G401 (cell line): ENCODE measurements at places on chromosomes 3 and 15.

GRCh38 chr3:149388531-149389417 is 11.3 kb upstream of the TM4SF1 start:
- no peak for DNase-seq

DNA sequence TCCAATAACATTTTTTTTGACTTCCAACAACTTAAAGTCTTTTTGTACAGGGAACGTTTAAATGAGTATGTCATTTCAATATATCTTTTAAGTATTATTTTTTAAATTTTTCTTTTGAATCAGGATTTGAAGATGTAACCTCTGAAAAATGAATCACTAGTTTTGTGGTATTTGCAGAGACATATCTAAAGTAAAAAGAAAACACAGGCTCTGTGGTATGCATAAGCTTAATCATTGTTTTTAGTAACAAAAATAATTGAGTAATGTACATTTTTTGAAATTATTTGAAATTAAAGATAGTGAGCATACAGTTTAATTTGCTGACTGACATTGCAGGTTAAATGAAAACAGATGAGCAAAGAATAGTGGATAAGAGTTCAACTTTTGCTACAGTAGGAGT is 531.3 kb downstream of the ROBO1 start:
- no peak for DNase-seq

GRCh38 chr3:143081844-143082778 is 37.5 kb upstream of the CHST2 start:
- DNase-seq, result no peak

DNA sequence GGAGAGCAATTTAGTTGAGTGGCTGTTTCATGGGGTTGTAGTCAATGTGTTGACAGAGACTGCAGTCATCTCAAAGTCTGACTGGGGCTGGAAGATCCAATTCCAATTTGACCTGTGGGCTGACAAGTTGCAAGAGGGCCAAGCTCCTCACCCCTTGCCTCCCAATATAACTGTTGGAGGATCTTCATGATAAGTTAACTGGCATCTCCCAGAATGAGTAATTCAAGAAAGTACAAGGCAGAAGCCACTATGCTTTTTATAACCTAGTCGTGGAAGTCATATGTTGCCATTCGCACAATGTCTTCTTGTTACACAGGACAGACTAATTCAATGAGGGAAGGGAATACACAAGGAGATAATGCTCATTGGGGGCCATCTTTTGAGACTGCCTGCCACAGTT is 29.1 kb downstream of the GPR15 start:
- no peak for DNase-seq

DNA sequence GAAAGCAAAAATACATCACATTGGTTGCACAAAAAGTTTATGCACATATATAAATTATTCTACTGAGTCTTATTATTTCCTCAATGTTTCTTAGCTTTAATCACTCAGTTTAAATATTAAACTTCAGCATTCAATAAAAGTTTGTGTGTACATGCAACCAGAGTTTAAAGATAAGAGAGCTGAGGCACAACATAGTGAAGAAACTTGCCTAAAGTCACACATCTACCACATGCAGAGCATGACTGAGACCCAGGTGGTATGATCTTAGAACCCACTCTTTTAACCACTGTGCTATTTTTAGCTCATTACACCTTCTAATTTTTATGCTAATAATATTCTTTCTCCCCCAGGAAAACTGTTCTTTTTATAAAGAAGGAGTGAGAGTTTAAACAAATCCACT is 96.1 kb upstream of the GOLIM4 start:
- no peak for DNase-seq

DNA sequence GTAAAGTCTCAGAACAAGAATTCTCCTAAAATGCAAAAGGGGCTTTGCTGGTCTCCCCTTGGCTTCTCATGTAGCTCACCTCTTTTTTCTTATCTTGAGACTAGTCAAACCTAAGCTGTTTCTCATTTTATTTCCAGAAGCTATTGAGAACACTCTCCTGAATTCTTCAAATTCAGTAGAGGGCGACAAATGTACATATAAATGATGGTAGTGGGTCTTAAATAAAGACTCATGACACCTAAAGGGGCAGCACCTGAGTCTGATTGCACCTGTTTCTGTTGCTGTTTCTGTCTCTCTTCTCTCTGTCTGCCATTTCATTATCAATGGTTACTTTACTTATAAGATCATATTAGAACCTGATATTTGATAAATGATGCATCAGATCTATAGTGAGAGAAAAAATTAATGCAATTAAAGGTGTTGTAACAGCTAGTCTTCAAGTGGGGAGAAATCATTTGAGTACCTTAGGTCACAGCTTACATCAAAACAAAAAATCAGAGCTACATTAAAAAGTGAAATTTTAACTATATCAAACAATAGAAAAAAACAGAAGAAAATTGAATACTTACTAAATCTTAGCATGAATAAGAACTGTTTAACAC is 7.0 kb downstream of the ADIPOQ start:
- peak; percentile 15 for DNase-seq

DNA sequence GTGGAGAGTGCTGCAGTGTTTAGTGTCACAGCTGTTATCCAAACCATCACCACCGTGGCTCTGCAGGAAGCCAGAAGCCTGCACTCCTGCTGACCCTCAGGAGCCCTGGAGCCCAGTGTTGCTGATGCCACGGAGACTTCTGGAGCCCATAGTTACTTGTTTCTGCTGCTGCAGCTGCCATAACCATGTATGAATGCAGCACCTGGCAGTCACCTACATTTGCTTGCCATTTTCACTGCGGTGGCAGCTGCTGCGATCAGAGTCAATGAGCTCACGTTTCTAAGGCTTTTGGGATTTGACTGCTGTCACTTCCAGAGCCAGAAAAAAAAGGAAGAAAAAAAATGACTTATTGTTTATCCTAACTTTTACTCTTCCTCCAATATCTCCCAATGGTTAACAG is 299.2 kb upstream of the THRB start:
- DNase-seq, result no peak

- DNase-seq, result no peak
Measured at GRCh38 chr15:52086011-52086786, 26.4 kb downstream of the BCL2L10 start.

- no peak for DNase-seq
Measured at GRCh38 chr3:8341821-8342247, 159.8 kb upstream of the LMCD1 start.

GRCh38 chr3:55012091-55012490 is 84.2 kb upstream of the LRTM1 start:
- DNase-seq, result no peak

- DNase-seq, result no peak
Measured at GRCh38 chr3:178202194-178202593, 334.0 kb upstream of the KCNMB2 start.

DNA sequence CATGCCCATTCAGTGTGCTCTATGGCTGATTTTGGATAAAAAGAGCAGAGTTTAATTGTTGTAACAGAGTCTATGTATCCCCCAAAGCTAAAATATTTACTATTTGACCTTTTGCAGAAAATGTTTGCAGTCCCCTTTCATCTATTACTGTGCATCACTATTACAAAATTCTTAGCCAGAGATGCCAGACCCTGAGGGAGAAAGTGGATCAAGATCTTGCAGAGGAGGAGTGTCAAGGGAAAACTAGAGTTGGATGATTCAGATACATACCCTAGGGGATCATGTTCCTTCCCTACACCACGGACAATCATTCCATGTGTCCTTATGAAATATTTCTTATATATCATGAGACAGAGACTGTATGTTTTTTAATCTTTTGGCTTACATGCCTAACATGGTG is 68.6 kb upstream of the TPRG1 start:
- no peak for DNase-seq

DNA sequence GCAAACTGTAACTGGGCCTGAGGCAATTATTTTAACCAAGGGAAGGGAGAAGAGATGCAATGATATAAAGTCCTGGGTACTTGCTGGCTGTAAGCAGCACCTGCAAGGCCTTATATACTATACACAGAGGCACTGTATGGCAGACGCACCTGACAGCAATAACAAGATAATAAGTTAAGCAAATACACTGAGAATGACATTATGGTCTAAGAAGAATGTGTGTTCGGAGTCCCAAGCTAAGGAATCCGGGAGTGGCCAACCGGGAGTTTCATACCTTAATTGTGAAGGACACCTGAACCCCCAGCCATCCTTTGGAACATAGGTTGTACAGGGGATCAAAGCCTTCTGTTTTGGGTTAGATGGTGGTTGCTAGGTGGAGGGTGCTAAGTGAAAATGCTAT is 13.7 kb downstream of the FAM240A start:
- no peak for DNase-seq

DNA sequence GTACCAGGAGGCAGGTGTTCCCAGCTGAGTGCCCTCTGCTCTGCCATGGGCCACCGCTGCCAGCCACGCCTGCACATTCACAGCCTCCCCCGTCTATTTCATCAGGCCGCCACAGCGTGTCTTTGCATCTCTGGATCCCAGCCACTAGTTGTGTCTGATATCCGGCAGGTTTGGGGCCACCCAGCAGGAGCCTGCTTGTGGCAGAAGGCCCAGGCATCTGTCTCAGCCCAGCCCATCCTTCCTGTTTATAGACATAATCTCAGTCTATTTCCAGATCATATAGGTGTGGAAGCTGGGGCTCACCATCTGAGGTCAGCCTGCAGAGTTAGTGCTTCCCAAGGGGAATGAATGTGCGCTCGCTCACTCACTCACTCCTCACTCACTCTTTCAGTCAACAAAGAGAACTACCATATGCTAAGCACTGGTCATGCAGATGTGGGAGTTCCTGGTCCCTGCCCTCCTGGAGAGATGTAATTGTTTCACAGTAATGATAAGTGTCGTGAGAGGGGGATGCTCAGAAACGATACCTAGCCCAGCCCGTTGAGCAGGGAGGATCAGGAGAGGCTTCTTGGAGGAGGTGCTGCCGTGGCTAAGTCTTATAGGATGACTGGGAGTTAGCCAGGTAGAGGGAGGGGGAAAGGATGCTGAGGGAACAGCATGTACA is 60.6 kb downstream of the FGD5 start:
- DNase-seq, result peak; percentile 6

GRCh38 chr3:125073390-125073905 is 17.7 kb upstream of the HEG1 start:
- DNase-seq, result no peak

- DNase-seq, result no peak
Measured at GRCh38 chr15:39752246-39752645, 30.4 kb downstream of the FSIP1 start.

DNA sequence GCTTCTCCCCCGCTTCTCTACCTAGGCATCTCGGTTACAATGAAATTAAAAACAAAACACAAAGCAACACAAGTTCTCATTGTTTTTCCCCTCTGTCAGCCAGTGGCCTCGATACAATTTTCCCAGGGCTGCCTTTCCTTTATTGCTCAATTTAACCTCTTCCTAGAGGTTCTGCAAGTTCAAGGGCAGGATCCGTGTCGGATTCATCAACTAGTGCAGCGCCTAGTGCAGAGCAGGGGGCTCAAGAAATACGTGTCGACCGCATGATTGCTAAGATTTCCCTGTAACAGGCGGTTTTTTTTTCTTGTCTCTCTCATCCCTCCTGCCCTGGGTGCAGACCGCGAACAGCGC is 1.4 kb upstream of the BHLHE40 start:
- DNase-seq, result no peak

- DNase-seq, result no peak
Measured at GRCh38 chr3:106097817-106098435, 229.1 kb upstream of the CBLB start.

- DNase-seq, result no peak
Measured at GRCh38 chr15:93861956-93862741, 369.2 kb upstream of the MCTP2 start.

GRCh38 chr3:128473180-128473519 is 6.5 kb upstream of the DNAJB8 start:
- no peak for DNase-seq
